ENCODE measurements at places on chromosomes 5 and 9.

- no peak for DNase-seq
These were observed 2302.9 kb downstream of the MAT2B start for GRCh38 chr5:165808335-165808734.

- DNase-seq = no peak
These were observed 23.7 kb upstream of the MRNIP start for GRCh38 chr5:179882338-179882737.

DNA sequence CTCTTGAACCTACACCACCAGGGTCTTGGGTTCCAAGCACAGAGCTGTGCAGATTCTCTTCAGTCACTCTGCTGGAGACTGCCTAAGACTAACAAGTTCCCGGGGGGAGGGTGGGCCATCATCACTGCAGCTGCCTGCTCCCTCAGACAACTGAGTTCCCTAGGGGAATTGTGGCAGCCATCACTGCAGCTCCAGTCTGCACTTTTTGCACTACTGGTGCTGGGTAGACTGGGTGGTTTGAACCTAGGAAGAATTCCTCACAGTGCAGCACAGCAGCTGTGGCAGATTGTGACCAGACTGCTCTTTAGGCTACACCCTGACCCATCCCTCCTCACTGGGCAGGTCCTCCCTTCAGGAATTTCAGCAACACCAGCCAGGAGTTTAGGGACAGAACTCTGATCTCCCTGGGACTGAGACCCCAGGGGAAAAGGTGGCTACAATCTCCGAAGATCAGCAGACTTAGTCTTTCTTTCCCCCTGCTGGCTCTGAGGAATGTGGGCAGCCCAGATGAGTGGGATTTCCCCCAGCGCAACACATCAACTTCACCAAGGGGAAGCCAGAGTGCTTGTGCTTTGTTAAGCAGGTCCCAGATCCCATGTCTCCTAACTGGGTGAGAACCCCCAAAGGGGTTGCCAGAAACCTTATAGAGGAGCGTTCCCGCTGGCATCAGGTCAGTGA, 30.9 kb upstream of the RGMB start:
- DNase-seq = no peak

DNA sequence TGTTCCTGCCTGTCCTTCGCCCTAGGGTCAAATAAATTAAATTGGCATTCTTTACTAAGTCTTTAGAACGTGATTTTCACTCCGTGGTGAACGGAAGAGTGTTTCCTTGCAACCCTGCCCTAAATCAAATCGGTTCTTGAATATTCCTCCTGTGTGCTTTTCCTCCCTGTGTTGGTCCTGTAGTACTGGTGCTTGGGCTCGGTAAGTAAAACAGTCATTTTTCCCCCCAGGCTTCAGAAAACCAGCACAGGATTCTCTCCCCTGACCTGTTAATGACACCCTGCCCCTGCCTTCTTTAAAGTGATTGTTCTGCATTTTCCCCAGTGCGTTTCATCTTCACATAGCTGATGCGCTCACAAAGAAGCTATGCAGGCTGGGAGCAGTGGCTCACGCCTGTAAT, 96.0 kb downstream of the AK8 start:
- DNase-seq = no peak

DNA sequence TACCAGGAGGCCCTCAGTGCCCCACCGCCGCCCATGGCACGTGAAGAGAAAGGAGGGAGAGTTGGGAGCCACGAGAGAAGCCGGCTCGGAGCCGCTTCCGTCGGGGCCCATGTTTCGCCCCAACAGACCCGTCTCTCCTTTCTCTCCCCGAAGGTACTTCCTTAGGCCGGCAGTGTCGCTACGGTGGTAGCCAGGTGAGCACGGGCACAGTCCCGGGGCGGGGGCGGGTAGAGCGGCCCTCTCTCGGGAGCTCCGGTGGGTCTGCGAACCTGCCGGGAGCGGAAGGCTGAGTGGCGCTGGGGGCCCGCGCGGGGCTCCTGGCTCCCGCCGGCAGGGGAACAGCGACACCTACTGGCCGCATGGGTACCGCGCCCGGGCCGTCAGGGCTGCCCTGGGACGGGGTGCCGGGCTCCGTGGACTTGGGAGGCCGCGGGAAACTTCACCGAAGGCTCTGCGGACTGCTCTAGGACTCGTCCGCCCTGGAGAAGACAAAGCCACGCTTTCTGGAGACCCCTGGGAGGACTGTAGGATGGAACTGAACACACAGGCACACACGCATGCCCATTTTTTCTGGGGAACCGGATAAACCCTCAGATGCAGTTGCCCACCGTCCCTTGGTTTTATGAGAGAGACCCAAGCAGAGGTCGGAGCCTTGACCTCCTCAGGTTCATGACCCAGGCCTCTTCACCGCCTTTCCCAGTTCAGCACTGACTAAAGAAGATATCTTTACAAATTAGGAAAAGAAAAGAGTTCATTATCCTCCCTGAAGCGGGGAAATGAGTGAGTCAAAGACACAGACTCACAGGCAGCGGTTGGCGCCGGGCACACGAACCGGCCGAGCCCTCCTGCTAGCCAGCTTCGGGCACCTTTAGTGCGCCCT, 202.5 kb downstream of the MEF2C start:
- DNase-seq = peak; percentile 45

DNA sequence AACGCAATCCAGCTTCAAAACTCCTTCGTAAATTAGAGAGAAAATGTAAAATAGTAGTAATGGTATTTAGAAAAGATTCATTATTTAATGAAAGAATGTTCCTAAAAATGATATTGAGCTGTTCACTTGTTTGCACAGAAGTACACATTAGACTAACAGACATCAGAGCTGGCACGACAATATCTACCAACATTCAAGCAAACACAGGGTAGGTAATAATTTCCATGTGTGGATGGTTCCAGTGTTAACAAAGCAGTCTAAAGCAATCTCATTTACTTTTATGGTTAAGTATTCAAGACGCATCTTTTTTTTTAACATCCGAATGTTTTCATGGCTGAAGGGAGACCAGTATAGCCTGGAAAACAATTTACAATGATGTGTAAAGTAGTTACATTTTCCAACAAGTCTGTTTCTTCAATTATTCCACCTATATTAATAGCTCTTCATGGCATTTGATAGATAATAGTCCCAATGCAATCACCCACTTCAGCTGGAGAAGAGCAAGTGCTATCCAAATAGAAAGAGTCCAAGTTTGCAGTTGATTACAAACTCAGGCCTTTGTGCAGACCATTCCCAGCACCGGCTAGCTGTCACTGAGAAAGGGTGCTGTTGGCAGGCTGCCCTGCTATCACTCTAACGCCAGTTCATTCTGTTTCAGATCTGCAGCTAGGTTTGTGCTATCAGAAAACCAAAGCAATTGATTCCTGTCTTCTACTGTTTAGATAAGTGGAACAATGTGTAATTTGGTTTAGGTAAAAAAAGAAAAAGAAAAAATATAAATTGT, 458.8 kb downstream of the DTWD2 start:
- DNase-seq = no peak

DNA sequence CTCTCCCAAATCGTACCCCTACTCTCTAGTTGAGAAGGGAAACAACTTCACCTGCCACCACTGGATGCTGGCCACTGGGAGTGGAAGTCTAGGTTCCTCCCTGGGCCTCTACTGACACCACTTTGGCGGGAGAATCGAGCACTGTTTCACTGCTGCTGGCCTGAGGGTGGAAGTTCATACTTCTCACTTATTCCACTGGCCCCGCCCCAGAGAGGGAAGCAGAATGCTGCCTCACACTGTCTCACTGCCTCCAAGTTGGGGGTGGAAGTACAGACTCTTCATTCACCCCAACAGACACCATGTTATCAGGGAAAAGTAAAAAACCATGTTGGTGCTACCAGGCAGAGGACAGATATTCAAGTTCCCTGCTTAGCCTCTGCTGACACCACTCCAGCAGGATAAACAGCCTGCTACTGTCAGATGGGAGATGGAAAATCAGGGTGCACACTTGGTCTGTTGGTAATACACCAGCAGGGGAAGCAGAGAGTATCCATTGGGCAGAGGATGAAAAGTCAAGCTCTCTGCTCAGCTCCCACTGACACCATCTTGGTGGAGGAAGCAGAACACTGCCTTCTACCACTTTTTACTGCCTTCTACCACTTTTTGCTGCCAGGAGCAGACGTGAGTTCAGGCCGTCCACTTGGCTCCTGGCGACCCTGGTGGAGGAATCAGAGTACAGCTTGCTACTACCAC, 159.4 kb downstream of the SIL1 start:
- no peak for DNase-seq

Measured in activated CD8-positive, alpha-beta memory T cell treated with anti-CD3 and anti-CD28 coated beads for 1 hour (primary cell).